Hematopoietic multipotent progenitor cell treated with erythropoietin and hydrocortisone succinate and interleukin-3 and kit ligand, for 6 days (in vitro differentiated cells): ENCODE measurements at places on chromosomes 7 and 10.
A peak's percentile ranks its signal among the peaks of the same experiment; 100 is the strongest.

DNA sequence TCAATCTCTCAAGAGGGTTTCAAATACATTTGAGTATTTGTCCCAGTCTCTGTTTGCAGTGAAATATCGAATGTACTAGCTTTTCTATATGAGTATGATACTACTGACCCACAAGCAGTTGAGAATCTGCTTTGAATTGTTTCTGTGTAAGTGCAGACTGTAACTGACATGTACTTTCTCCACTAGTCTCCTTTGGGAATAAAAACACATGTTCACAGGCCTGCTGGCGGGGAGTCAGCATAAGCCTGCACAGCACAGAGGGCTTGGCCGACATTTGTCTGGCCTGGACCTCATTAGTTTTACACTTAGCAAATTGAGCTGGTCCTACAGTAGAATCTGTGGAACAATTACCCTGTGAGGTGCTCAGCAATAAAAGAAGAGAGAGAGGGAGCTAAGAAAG is 72.6 kb downstream of the ITGB8 start:
- DNase-seq: no peak

- no peak for DNase-seq
Observed at GRCh38 chr7:279821-280220, 10.1 kb upstream of the FOXL3 start.

- DNase-seq: no peak
Observed at GRCh38 chr7:112622159-112622715, 141.4 kb downstream of the LSMEM1 start.

GRCh38 chr7:43926798-43927123 is 525 bp downstream of the UBE2D4 start:
- no peak for DNase-seq

DNA sequence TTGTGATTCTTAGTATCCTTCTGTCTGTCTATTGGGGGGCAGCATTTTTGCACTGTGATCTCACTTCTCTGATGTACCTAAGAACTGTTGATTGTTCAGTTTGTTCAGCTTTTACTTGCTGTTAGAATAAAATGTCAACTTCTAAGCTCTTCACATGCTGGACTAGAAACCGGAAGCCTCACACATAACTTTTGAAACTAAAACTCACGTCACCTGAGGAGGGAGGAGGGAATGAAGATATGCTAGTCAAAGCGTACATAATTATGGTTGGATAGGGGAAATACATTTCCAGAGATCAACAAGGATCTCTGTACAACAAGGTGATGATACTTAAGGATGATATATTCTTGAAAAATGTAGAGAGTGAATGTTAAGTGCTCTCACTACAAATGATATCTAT is 609.7 kb downstream of the INHBA start:
- DNase-seq: no peak

- DNase-seq: peak; percentile 87
Observed at GRCh38 chr10:12484941-12485805, 135.8 kb downstream of the CAMK1D start.

DNA sequence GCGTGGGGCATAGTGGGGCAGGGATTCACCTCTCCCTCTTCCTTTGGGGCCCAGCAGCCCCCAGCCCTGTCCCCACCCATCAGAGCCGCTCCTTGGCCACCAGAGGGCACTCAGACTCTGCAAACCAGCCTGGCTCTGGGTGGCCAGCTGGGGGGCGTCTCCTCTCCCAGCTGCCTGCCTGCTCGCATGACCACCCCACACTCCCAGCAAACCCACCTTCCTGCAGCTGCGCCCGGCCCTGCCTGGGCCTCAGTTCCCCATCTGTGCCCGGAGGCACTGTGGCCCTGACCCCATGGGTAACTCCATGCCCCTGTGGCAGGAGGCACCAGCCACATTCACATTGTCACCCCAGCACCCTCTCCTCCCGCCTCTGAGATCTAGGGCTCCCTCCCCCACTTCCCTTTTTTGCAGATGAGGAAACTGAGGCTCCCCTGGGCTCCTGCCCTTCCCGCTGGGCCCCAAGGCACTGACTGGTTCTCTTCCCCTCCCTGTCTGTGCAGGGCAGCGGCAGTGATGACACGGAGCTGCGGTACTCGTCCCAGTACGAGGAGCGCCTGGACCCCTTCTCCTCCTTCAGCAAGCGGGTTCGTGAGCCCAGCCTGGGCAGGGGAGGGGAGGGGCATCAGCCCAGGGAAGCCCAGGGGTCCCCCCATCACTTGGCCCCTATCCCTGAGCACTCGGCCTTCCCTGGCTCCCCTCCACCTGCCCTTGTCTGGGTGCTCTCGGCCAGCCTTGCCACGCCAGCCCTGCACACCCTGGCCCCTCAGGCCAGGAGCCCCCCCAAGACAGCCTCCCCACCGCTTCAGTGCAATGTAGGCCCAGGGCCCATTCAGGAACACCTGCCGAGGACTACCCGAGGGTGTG is 6.9 kb upstream of the SH2B2 start:
- peak; percentile 79 for DNase-seq

GRCh38 chr7:69860486-69860885 is 262.2 kb downstream of the AUTS2 start:
- DNase-seq: no peak

DNA sequence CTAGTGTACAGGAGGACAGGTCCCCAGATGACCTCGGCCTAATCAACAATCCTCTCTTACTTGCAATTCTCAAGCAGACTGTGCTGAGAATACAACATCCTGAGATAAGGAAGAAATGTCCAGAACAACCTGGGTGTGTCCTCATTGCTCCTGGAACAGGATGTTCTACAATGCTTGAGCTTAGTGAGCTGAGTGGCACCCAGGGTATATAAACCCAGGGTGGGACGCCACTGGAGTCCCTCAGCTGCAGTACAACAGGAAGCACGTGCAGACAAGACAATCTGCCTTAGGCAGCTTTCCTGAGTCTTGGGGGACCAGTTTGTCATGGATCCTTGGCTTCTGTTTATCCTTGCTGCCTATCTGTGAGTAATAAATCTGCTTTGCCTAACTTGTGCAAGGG is 27.7 kb upstream of the SLC25A13 start:
- DNase-seq: peak; percentile 11
